ENCODE measurements at places on chromosomes 2 and 18.

- no peak for DNase-seq
Observed at GRCh38 chr2:16224298-16225045, 284.1 kb downstream of the MYCN start.

DNA sequence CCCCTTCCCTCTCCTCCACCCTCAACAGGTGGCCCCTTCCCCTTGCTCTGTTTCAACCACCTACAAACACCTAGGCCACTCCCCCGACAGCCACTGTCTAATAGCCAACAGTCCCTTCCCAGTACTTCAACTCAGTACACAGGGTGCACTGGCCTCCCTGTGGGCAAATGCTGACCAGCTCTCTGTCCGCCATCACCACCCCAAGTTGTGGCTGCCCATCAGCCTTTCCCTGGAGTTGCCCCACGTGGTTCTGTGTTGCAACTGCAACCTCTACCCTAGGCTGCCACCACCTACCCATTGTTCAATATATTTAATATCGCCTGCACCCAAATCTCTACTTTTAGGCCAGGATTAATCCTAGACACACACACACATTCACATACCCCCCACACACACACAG lies 173.5 kb downstream of the MREG start:
- no peak for DNase-seq

GRCh38 chr2:217661378-217661777 lies 341.4 kb downstream of the TNS1 start:
- no peak for DNase-seq

- DNase-seq = no peak
Observed at GRCh38 chr2:186822323-186822722, 26.6 kb downstream of the ZSWIM2 start.

- no peak for DNase-seq
Observed at GRCh38 chr2:216671791-216672343, 23.5 kb downstream of the IGFBP5 start.

DNA sequence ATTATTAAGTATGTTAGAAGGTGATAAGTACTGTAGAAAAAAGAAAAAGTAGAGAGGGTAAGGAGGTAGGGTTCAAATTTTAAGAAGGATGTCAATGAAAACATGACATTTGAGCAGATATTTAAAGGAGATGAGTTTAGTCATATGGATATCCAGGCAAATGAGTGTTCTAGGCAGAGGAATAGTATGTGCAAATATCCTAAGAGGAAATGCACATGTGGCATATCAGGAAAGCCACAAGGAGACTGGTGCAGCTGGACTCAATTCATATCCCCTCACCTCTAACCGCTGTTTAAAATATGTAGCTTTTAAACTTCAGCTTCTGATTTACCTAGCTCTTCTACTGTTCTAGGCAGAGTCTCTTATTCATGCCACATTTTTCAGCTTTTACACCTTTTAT lies 9.5 kb downstream of the AGPS start:
- DNase-seq = no peak

- no peak for DNase-seq
Observed at GRCh38 chr2:8604262-8604661, 77.6 kb upstream of the ID2 start.

- DNase-seq = no peak
Observed at GRCh38 chr18:55753643-55754263, 165.8 kb upstream of the TCF4 start.

DNA sequence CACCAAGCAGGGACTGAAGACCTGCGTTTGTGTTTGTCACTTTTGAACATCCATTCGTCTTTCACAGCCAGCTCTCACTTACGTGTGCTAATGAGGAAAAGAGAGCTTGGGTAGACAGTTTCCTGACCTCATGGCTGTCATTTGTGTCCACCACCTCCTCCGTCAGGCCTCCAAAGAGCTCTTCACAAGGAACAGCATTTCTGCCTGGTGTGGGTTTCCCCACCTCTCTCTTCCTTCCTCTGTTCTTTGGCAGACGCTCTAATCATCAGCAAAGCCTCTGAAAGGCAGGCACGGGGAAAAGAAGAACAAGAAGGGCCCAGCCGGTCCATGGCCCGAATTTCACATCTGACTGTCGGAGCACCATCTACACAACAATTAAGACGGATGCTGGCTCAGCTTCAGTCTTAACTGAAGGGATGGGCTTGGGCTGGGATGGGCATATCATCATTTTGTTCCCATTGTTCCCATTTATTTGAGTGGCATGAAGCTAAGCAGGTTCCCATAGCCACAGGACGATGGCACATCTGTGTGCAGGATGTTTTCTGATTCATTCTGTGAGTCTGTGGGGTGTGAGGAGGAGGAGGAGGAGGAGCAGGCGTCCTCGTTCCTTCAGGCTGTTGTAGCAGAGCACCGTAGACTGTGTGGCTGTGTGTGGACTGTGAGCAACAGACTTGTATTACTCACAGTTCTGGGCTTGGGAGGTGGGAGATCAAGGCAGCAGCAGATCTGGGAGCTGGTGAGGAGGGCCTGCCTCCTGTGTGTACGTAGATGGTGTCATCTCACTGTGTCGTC lies 66.4 kb downstream of the TSHZ1 start:
- no peak for DNase-seq

DNA sequence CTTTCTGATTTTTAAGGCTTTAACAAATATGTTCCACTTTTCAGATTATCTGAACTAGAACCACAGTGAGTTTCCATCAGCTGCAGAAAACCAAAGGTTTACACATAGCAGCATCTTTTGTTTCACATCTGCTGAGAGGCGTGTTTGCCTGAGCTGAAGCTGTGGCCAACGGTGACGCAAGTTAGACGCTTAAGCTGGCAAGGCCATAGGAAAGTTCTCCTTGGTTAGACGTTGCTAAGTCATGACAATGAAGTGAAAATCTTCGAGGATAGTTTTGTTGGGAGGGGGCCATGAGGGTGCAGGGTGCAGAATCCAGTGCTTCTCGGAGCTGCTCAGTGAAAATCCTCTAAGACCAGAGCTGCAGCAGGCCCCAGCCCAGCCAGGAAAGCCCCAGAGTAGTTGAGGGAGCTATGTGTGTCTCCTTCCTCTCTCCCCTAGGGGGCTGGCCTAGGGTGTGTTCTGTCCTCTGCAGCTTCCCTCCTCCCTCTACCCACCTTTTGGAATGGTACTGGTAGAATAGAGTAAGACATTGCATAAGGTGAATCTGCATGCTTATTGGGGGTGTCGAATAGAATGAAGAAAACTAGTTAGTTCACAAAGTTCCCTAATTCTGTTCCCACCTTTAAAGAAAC lies 105.4 kb downstream of the FHOD3 start:
- no peak for DNase-seq
